Activated naive CD4-positive, alpha-beta T cell treated with anti-CD3 and anti-CD28 coated beads for 36 hours (primary cell): ENCODE measurements at places on chromosomes 12 and 14. TPM values are rescaled to one million over a fixed set of nuclear protein-coding genes. Genes with fewer than 3 reads are reported as not detected.

SOX5 gene
- total RNA-seq, result not detected

FOXM1 gene
- 74.6 TPM for total RNA-seq

ANHX gene
- total RNA-seq, result not detected

TMEM106C gene
- 226 TPM for total RNA-seq

TAS2R50 gene
- not detected for total RNA-seq

CYP46A1 gene
- 0.10 TPM for total RNA-seq

CELA1 gene
- total RNA-seq, result not detected

PTPN21 gene
- not detected for total RNA-seq

CKB gene
- 4.9 TPM for total RNA-seq

GRCh38 chr14:100603341-100604120 is 16.3 kb upstream of the BEGAIN start:
- peaks cover 7% of the 10 kb centered on the region for H3K27me3 ChIP-seq
- no peaks in the 10 kb centered on the region for H3K4me1 ChIP-seq
- DNase-seq, result peak; percentile 3

DNA sequence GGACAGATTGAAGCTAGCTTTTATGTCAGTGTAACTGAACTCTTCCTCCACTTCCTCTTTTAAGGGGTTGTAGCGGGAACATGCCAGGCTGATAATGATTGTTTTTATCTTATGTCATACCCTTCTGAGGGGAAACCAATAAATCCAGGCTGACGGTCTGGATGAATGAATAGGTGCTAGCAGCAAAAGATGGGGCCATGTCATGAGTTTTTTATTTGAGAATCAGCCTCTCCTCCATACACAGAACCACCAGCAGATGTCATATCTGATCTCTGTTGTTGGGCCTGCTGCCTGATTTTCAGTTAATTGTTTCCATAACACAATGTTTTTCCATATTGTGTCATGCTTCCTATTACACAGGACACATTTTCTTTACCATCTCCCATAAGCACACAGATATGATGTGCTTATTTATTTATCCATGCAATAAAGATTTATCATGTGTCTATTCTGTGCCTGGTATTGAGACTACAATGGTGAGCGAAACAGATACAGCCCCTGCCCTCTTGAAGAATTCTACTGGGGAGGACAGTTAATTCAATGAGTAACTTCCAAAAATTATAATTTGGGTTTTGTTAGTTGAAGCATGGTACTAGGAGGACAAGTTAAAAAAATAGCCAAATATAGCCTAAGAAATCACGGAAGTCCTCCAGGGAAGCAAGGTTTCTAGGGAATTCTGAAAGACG is 33.6 kb upstream of the CRY1 start:
- peaks cover 7% of the 10 kb centered on the region for H3K27me3 ChIP-seq
- DNase-seq, result no peak
- H3K4me3 ChIP-seq, result no peak overlapping the region
- no peaks in the 10 kb centered on the region for H3K4me1 ChIP-seq

- peak; percentile 77 for DNase-seq
- peaks cover 65% of the 10 kb centered on the region for H3K27me3 ChIP-seq
- no peaks in the 10 kb centered on the region for H3K4me1 ChIP-seq
- no peak overlapping the region for H3K4me3 ChIP-seq
Measured at GRCh38 chr12:130041983-130042812, 120.1 kb upstream of the FZD10 start.

- H3K4me3 ChIP-seq, result no peak overlapping the region
- no peak overlapping the region for H3K27ac ChIP-seq
- DNase-seq, result no peak
Measured at GRCh38 chr12:56528846-56529245, 7.2 kb downstream of the RBMS2 start.

DNA sequence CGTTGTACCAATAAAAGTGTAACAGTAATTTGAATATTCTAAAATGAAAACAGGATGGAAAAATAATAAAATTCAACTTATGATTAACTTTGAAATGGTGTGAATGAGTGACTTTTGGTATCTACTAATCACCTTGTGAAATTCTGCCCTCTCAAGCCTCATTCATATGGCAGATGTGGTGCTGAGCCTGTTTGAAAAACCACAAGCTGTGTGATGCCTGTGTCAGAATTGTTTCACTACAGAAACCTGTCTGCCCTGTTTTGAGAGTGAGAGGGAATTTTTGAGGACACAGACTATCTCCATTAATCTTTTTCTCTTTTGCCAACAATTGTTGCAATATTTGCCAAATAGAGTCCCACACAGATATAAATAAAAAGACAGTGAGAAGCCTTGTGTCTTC is 3.9 kb upstream of the RNU6-7 start:
- DNase-seq, result peak; percentile 36
- H3K4me1 ChIP-seq, result peaks cover 27% of the 10 kb centered on the region
- H3K27me3 ChIP-seq, result no peaks in the 10 kb centered on the region
- H3K4me3 ChIP-seq, result no peak overlapping the region
- H3K27ac ChIP-seq, result no peak overlapping the region

DNA sequence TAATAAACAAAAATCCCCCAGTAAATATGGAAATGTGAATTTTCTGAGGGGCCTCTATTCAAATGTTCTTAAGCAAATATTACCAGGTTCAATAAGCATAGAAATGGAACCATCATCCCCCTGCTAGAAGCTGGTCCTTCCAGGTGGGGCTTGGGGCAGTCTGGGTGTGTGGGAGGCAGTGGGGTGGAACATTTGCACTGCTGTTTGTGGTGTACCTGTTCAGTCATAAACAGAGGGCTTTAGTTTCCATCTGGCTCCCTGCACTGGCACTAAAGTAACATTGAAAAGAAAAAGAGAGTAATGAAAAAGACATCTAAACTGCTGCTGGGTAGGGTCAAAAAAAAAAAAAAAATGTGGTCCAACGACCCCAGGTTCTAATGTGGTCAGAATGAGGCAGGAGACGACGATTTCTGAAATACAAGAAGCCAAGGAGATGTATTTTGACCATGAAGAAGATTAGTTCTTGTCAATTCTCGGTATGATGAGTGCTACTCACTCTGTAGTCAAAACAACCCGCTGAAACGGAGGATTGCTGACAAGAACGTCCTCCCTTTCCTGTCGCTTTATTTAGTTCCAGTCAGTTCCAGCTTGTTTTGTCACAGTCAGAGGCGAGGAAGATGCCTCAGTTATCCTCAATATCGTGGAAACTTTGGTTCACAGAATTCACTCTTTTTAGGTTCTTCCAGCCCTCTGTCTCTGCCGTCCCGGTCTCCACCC is 44.2 kb upstream of the MANSC4 start:
- no peaks in the 10 kb centered on the region for H3K36me3 ChIP-seq
- H3K27ac ChIP-seq, result peak overlapping the region; percentile 40
- H3K27me3 ChIP-seq, result peaks cover 28% of the 10 kb centered on the region
- no peak overlapping the region for H3K4me3 ChIP-seq

- H3K36me3 ChIP-seq, result no peaks in the 10 kb centered on the region
- H3K4me1 ChIP-seq, result peaks cover 34% of the 10 kb centered on the region
- no peaks in the 10 kb centered on the region for H3K27me3 ChIP-seq
- H3K27ac ChIP-seq, result peak overlapping the region; percentile 63
Measured at GRCh38 chr12:68119250-68119649, 40.3 kb downstream of the IFNG start.

DNA sequence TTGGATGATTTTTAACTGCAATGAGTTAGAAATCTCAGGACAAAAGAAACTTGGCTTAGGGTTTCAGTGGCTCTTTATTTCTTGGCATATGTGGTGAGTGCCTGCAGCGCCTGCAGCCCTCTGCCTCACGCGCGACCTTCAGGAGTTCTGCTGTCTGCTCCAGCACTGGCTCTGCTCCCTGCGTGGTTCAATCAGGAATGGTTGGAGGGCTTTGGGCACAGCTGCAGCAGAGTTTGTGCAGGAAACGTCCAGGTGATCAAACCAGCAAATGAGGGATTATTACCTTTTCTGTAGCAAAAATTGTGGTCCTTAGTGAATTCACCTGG is 19.8 kb downstream of the PPM1H start:
- H3K4me1 ChIP-seq, result no peaks in the 10 kb centered on the region
- no peak overlapping the region for H3K4me3 ChIP-seq
- H3K27me3 ChIP-seq, result peaks cover 7% of the 10 kb centered on the region

- H3K36me3 ChIP-seq, result no peaks in the 10 kb centered on the region
- no peak overlapping the region for H3K4me3 ChIP-seq
- DNase-seq, result no peak
- peaks cover 13% of the 10 kb centered on the region for H3K4me1 ChIP-seq
- H3K27me3 ChIP-seq, result peaks cover 54% of the 10 kb centered on the region
- no peak overlapping the region for H3K27ac ChIP-seq
Measured at GRCh38 chr12:26118308-26118707, 6.5 kb downstream of the BHLHE41 start.

- H3K27me3 ChIP-seq, result no peaks in the 10 kb centered on the region
- peaks cover 37% of the 10 kb centered on the region for H3K4me1 ChIP-seq
- peaks cover 4% of the 10 kb centered on the region for H3K36me3 ChIP-seq
- peak; percentile 67 for DNase-seq
Measured at GRCh38 chr12:68480526-68480925, 130.2 kb upstream of the RAP1B start.

GRCh38 chr14:52918486-52918885 is 32.4 kb downstream of the FERMT2 start:
- H3K4me3 ChIP-seq, result no peak overlapping the region
- peaks cover 17% of the 10 kb centered on the region for H3K4me1 ChIP-seq
- no peaks in the 10 kb centered on the region for H3K27me3 ChIP-seq
- DNase-seq, result peak; percentile 47
